ENCODE measurements at places on chromosomes 4 and X. TPM values are rescaled to one million over a fixed set of nuclear protein-coding genes. Genes with fewer than 3 reads are reported as not detected.

Gene BEX3
- total RNA-seq = 124 TPM

GRCh38 chr4:99405433-99406115 is 29.6 kb downstream of the ADH7 start:
- no peak overlapping the region for H3K4me3 ChIP-seq
- no peaks in the 10 kb centered on the region for H3K36me3 ChIP-seq
- peaks cover 21% of the 10 kb centered on the region for H3K4me1 ChIP-seq
- peak overlapping the region; percentile 69 for H3K27ac ChIP-seq
- no peaks in the 10 kb centered on the region for H3K27me3 ChIP-seq

- no peak for DNase-seq
- no peaks in the 10 kb centered on the region for H3K36me3 ChIP-seq
- no peaks in the 10 kb centered on the region for H3K27me3 ChIP-seq
- H3K4me3 ChIP-seq = no peak overlapping the region
- no peaks in the 10 kb centered on the region for H3K4me1 ChIP-seq
- no peak overlapping the region for H3K27ac ChIP-seq
Measured at GRCh38 chrX:11439846-11440245, 146.6 kb downstream of the AMELX start.

DNA sequence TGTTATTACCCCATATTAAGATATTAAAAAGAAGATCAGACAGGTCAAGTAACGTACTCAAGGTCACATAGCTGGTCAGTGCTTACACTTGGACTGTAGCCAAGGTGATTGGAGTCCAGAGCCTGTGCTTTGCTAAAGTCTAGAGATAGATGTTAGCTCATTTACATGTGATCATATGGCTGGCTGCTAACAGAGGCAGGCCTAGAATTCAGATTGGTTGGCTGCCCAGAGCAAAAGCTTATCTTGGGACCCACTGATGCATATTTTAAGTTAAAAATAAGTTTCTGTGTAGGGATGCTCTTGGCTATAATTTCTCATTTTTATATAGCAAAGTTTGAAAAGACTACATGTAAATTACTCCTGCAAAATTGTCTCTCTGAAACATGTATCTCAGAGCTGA is 18.1 kb upstream of the EXOC1L start:
- H3K27me3 ChIP-seq = no peaks in the 10 kb centered on the region
- no peak for DNase-seq
- no peak overlapping the region for H3K4me3 ChIP-seq
- no peaks in the 10 kb centered on the region for H3K36me3 ChIP-seq

Gene SPANXA1
- total RNA-seq = not detected

- no peak overlapping the region for H3K27ac ChIP-seq
- H3K4me1 ChIP-seq = no peaks in the 10 kb centered on the region
- no peak overlapping the region for H3K4me3 ChIP-seq
- H3K27me3 ChIP-seq = no peaks in the 10 kb centered on the region
- DNase-seq = no peak
- no peaks in the 10 kb centered on the region for H3K36me3 ChIP-seq
Measured at GRCh38 chr4:61162116-61162515, 38.0 kb upstream of the ADGRL3 start.

DNA sequence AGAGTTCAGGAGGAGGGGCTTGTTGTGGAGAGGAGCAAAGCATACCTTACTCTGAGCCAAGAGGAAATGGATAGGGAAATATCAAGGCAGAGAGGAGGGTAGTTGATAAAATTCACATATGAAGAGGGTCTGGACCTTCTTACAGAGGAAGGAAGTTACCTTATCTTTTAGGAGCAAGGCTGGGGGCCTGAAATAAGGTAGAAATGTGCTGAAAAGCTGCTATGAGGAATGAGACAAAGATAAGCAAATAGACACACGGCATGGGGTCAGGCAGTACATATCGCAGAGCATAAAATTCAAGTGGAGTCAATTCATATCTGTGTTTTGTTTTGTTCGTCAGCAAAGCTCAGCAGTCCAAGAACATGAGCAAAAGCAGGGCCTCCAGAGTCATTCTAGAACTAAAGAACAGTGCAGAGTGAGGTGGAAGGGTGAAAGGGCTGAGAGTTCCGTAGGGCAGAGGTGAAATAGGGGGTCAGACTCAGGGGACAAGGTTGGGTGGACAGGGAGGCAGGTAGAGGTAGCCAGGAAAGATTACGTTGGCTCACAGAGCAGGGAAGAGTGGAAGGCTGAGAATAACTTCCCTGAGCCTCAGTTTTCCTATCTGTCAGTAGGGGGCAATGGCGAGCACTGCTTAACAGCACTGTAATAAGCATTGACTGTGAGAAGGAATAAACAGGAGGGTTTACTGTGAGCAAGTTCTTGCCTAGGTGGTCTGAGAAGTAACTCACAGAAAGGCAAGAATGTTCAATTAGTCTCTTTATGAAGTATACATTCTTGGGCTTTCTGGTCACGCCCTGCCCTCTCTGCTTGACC is 9.2 kb downstream of the VSIG4 start:
- H3K27me3 ChIP-seq = no peaks in the 10 kb centered on the region
- H3K4me3 ChIP-seq = no peak overlapping the region
- no peak overlapping the region for H3K27ac ChIP-seq
- no peak for DNase-seq
- no peaks in the 10 kb centered on the region for H3K36me3 ChIP-seq

GRCh38 chr4:84495794-84496261 is 3.3 kb downstream of the NKX6-1 start:
- no peak overlapping the region for H3K27ac ChIP-seq
- H3K4me3 ChIP-seq = no peak overlapping the region
- no peak for DNase-seq
- no peaks in the 10 kb centered on the region for H3K36me3 ChIP-seq

GRCh38 chrX:23759821-23760220 is 16.7 kb upstream of the ACOT9 start:
- DNase-seq = no peak
- H3K4me1 ChIP-seq = no peaks in the 10 kb centered on the region
- H3K4me3 ChIP-seq = no peak overlapping the region

Gene LUZP4
- not detected for total RNA-seq

GRCh38 chr4:100504086-100504874 is 13.5 kb downstream of the EMCN start:
- no peaks in the 10 kb centered on the region for H3K36me3 ChIP-seq
- no peak overlapping the region for H3K4me3 ChIP-seq
- H3K27me3 ChIP-seq = no peaks in the 10 kb centered on the region
- H3K27ac ChIP-seq = no peak overlapping the region

DNA sequence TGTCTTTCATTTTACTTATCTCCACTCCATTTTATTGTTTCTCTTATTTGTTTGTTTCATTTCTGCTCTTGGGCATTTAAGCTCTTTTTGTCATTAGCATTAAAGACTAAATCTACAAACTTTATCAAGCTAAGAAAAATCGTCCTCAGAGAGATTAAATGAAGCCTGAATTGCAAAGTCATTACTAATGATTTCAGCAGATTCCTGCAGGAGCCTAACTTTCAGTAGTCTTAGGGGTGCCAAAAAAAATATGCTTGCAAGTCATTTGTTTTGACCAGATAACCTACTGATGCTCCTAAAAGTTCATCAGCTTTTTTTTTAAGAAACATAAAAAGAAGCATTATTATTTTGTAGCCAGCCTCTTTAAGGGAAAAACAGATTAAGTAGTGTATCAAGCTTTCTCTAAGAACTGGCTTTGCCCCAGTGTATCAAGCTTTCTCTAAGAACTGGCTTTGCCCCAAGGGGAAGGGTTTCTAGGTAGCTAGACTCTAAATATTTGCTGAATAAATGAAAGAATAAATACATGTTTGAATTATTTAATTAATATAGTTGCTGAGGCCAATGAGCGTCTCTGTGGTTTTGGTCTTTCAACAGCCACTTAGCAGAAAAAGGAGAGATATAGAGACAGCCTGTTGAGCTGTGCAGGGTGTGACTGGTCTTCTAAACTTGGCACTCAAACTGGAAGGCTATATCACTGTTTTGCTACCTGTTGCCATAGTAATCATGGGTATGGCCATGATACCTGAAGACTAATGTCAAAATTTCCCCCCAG is 174.2 kb downstream of the BTC start:
- no peak overlapping the region for H3K27ac ChIP-seq
- peaks cover 3% of the 10 kb centered on the region for H3K4me1 ChIP-seq
- H3K27me3 ChIP-seq = no peaks in the 10 kb centered on the region
- no peak overlapping the region for H3K4me3 ChIP-seq
- no peaks in the 10 kb centered on the region for H3K36me3 ChIP-seq

Gene MAGEA4
- not detected for total RNA-seq

- no peak for DNase-seq
- no peaks in the 10 kb centered on the region for H3K4me1 ChIP-seq
- no peaks in the 10 kb centered on the region for H3K36me3 ChIP-seq
- H3K27ac ChIP-seq = no peak overlapping the region
- H3K4me3 ChIP-seq = no peak overlapping the region
Measured at GRCh38 chr4:158201322-158201721, 9.0 kb upstream of the TMEM144 start.

Gene RGN
- 15.4 TPM for total RNA-seq

Gene EIF4E
- total RNA-seq = 58.6 TPM
